ENCODE measurements at places on chromosomes 2 and 18. TPM values are rescaled to one million over a fixed set of nuclear protein-coding genes. Genes with fewer than 3 reads are reported as not detected.

Gene NOSTRIN
- total RNA-seq = 5.3 TPM

Gene CLIP4
- 54.0 TPM for total RNA-seq

Gene COL5A2
- total RNA-seq = 135 TPM

Gene ABCB11
- not detected for total RNA-seq

Gene PDE11A
- total RNA-seq = 0.28 TPM

Gene TYMS
- total RNA-seq = 8.2 TPM

Gene PSMD14
- 25.2 TPM for total RNA-seq

Gene CCDC141
- total RNA-seq = 4.8 TPM

Gene FAM110C
- 4.9 TPM for total RNA-seq

Gene SH2D6
- total RNA-seq = not detected

DNA sequence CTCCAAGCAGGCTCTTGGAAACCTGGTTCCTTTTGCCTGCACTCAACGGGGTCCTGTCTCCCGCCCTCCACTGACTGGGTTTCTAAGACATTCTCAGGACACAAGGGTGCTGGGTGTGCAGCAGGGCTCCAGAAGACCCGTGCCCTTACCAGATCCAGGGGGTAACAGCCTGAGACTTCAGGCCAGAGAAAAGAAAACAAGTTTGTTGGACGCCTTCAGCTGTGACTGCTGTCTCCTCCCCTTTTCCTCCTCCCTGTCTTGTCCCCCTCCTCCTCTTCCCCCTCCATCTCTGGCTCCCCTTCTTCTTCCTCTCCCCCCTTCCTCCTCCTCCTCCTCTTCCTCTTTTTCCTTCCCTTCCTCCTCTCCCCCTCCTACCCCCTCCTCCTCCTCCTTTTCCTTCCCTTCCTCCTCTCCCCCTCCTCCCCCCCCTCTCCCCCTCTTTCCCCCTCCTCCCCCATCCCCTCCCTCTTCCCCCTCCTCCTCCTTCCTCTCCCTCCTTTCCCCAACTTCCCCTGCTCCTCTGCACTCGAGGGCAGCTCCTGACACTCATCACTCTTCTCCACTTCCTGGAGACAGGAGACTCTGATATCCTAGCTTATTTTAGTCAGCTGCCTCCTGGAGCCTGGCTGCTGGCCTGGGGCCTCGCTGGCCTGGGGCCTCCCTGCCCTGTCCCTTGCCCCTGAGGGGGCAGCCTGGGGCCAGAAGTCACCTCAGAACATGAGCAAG is 12.4 kb downstream of the ADRA2B start:
- no peaks in the 10 kb centered on the region for H3K36me3 ChIP-seq
- DNase-seq = no peak
- no peak overlapping the region for H3K4me3 ChIP-seq
- no peaks in the 10 kb centered on the region for H3K27me3 ChIP-seq
- H3K27ac ChIP-seq = no peak overlapping the region

GRCh38 chr2:218369330-218369729 is 12.7 kb downstream of the CATIP start:
- peaks cover 20% of the 10 kb centered on the region for H3K4me1 ChIP-seq
- no peak overlapping the region for H3K4me3 ChIP-seq
- peak overlapping the region; percentile 92 for H3K27ac ChIP-seq
- DNase-seq = no peak
- H3K27me3 ChIP-seq = no peaks in the 10 kb centered on the region
- no peaks in the 10 kb centered on the region for H3K36me3 ChIP-seq

- H3K4me1 ChIP-seq = peaks cover 28% of the 10 kb centered on the region
- no peaks in the 10 kb centered on the region for H3K36me3 ChIP-seq
- DNase-seq = no peak
- no peaks in the 10 kb centered on the region for H3K27me3 ChIP-seq
- H3K4me3 ChIP-seq = no peak overlapping the region
These were observed 7.9 kb downstream of the REV1 start for GRCh38 chr2:99481941-99482340.

DNA sequence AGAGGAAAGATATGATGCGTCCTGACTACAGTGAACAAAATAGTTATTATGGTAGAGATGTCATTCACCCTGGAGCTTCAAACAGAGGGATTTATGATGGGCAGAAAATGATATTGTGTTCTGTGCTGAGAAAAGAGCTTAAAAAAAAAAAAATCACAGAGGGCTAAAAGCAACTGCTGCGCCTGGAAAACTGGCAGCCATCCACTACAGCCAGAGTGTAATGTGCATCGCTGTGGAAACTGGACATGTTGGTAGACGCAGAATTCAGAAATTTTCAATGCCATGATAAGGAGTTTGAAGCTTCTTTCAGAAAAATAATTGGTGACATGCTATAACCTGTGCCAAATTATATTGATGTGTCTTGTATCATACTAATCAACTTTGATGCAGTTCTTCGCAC is 122.9 kb upstream of the SOX11 start:
- no peak overlapping the region for H3K4me3 ChIP-seq
- DNase-seq = no peak
- no peaks in the 10 kb centered on the region for H3K4me1 ChIP-seq
- H3K27me3 ChIP-seq = no peaks in the 10 kb centered on the region
- H3K27ac ChIP-seq = no peak overlapping the region

DNA sequence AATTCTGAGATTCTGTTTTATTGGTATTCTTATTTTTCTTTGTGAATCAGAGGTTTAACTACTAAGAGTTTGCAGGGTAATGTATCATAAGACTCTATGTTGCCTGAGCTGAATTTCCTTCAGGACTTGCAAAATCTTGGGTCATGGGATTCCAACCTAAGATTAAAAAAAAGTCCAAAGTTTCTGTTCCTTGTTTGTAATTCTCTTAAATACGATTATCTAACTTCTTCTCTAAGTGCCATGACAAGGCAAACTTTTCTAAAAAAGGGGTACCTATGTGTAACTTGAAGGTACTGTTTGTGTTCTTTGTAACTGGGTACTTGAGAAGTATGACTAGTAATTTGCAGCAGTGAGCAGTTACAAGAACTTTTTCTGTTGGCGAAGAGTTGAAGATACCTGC is 181.3 kb upstream of the ZEB2 start:
- H3K27me3 ChIP-seq = no peaks in the 10 kb centered on the region
- no peaks in the 10 kb centered on the region for H3K36me3 ChIP-seq
- H3K27ac ChIP-seq = no peak overlapping the region
- no peak for DNase-seq
- H3K4me1 ChIP-seq = no peaks in the 10 kb centered on the region

DNA sequence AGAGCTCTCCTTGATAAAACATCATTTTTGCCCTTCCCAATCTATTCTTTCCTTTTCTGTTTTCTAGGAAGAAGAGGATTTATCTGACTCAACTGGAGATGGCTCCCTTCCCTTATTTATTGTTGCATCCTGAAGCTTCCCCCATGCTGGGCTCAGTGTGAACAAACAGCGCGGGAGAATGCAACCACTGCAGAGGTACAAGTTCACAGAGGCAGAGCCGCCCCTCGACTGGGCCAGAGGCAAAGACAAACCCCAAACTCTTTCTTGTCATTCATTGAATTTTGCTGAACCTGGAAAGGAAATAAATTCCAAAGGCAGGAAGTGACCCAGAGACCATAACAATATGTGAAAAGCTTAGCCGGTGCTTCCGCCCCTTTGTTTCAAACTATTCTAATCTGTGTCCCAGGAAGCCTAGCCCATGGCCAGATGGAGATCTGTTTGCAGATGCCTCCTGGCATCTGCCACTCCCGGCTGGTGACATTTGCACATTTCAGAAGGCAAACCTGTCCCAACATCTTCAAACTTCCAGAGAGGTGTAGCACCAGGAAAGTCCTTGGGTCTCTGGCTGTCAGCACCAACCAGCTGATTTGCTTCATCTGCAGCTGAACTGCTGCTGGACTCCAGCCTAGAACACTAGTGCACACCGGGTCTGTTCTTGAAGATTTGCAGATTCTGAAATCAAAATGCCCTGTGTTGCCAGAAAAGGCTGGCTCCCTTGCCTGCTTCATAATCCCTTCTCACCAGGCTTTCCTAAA is 79.4 kb upstream of the MAP4K3 start:
- no peaks in the 10 kb centered on the region for H3K27me3 ChIP-seq
- H3K4me1 ChIP-seq = peaks cover 19% of the 10 kb centered on the region
- H3K27ac ChIP-seq = no peak overlapping the region
- no peak for DNase-seq
- H3K4me3 ChIP-seq = peak overlapping the region; percentile 14

DNA sequence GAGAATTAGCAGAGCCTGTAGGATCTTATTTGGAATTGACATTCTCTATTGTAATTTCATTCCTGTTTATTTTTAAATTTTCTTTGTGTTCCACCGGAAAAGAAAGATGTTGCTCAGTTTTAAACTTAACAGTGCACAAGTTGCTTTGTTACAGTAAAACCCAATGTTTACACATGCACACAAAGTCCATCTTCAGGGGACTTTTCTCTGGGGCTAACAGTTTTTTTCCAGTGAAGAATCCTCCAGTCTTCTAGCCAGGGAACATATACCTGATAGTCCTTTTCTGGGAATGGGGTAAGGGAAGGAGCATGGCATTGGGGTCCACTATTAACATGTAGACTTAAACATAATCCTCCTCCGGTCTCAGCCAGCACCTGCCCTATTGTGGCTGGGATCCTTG is 25.2 kb upstream of the MRPL33 start:
- no peak overlapping the region for H3K4me3 ChIP-seq
- DNase-seq = no peak
- H3K4me1 ChIP-seq = peaks cover 13% of the 10 kb centered on the region
- no peak overlapping the region for H3K27ac ChIP-seq

- peak; percentile 10 for DNase-seq
- H3K27ac ChIP-seq = peak overlapping the region; percentile 73
- no peaks in the 10 kb centered on the region for H3K27me3 ChIP-seq
- H3K4me1 ChIP-seq = peaks cover 23% of the 10 kb centered on the region
These were observed 131.4 kb upstream of the MAPRE2 start for GRCh38 chr18:34909637-34910364.

- no peaks in the 10 kb centered on the region for H3K27me3 ChIP-seq
- DNase-seq = no peak
- H3K4me1 ChIP-seq = peaks cover 14% of the 10 kb centered on the region
- H3K4me3 ChIP-seq = no peak overlapping the region
These were observed 3.4 kb upstream of the GFPT1 start for GRCh38 chr2:69390471-69390870.

- no peaks in the 10 kb centered on the region for H3K4me1 ChIP-seq
- no peak overlapping the region for H3K27ac ChIP-seq
- no peak for DNase-seq
These were observed 7.0 kb upstream of the FMNL2 start for GRCh38 chr2:152328013-152328412.

GRCh38 chr18:28189400-28190239 is 12.7 kb upstream of the CDH2 start:
- no peak overlapping the region for H3K4me3 ChIP-seq
- DNase-seq = no peak
- no peaks in the 10 kb centered on the region for H3K27me3 ChIP-seq
- H3K27ac ChIP-seq = no peak overlapping the region
- no peaks in the 10 kb centered on the region for H3K36me3 ChIP-seq

GRCh38 chr2:7915302-7916091 is 766.4 kb upstream of the ID2 start:
- H3K4me1 ChIP-seq = no peaks in the 10 kb centered on the region
- no peak overlapping the region for H3K27ac ChIP-seq
- H3K27me3 ChIP-seq = no peaks in the 10 kb centered on the region

- H3K27me3 ChIP-seq = no peaks in the 10 kb centered on the region
- no peak for DNase-seq
- no peak overlapping the region for H3K4me3 ChIP-seq
- no peak overlapping the region for H3K27ac ChIP-seq
- H3K4me1 ChIP-seq = no peaks in the 10 kb centered on the region
These were observed 223.1 kb upstream of the SP5 start for GRCh38 chr2:170492010-170492409.

DNA sequence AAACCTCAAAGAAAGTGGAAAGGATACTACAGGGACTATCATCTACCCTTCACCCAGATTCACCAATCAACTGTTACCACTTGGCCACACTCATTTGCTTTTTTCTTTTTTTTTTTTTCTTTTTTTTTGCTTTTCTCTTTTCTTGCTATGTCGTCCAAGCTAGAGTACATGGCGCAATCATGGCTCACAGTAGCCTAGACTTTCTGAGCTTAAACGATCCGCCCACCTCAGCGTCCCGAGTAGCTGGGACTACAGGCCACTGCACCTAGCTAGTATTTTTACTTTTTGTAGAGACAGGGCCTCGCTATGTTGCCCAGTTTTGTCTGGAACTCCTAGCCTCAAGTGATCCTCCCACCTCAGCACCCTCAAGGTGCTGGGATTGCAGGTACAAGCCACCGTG is 24.0 kb downstream of the BIN1 start:
- DNase-seq = no peak
- no peak overlapping the region for H3K4me3 ChIP-seq
- H3K36me3 ChIP-seq = no peaks in the 10 kb centered on the region
- no peaks in the 10 kb centered on the region for H3K27me3 ChIP-seq
- peaks cover 34% of the 10 kb centered on the region for H3K4me1 ChIP-seq

- no peaks in the 10 kb centered on the region for H3K4me1 ChIP-seq
- no peaks in the 10 kb centered on the region for H3K27me3 ChIP-seq
- no peaks in the 10 kb centered on the region for H3K36me3 ChIP-seq
- H3K4me3 ChIP-seq = no peak overlapping the region
- DNase-seq = no peak
These were observed 42.9 kb downstream of the AGAP1 start for GRCh38 chr2:235536711-235537110.

GRCh38 chr18:60996326-60996725 is 336.9 kb upstream of the CDH20 start:
- H3K27me3 ChIP-seq = no peaks in the 10 kb centered on the region
- H3K4me1 ChIP-seq = no peaks in the 10 kb centered on the region
- no peak overlapping the region for H3K27ac ChIP-seq
- no peak overlapping the region for H3K4me3 ChIP-seq
- H3K36me3 ChIP-seq = no peaks in the 10 kb centered on the region
- no peak for DNase-seq

DNA sequence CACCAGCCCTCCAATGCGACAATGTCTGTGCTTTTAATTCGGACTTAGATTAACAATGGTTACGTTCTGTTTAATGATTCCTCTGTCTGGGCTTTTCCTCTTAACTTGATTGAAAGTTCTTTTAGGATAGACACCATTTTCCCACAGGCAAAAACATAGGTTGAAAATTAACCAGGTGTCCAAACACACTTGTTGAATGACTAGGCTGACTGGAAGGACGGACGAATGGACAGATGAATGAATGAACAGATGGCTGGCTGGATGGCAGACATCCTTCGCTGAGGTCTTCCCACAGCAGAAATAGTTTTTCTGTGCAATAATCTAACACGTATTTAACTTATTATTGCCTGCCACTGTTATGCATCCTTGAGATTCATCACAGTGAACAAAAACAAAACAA is 298.8 kb downstream of the SRBD1 start:
- no peak overlapping the region for H3K4me3 ChIP-seq
- H3K4me1 ChIP-seq = no peaks in the 10 kb centered on the region
- H3K27me3 ChIP-seq = no peaks in the 10 kb centered on the region
- no peaks in the 10 kb centered on the region for H3K36me3 ChIP-seq
- H3K27ac ChIP-seq = no peak overlapping the region

- no peak for DNase-seq
- no peak overlapping the region for H3K27ac ChIP-seq
- no peak overlapping the region for H3K4me3 ChIP-seq
- no peaks in the 10 kb centered on the region for H3K27me3 ChIP-seq
- H3K4me1 ChIP-seq = no peaks in the 10 kb centered on the region
These were observed 326.2 kb upstream of the LRATD1 start for GRCh38 chr2:14306268-14306861.

- peak overlapping the region; percentile 84 for H3K4me3 ChIP-seq
- no peaks in the 10 kb centered on the region for H3K36me3 ChIP-seq
These were observed 2.4 kb upstream of the ID2 start for GRCh38 chr2:8679567-8679826.
